ENCODE measurements at places on chromosomes 7 and 10.

DNA sequence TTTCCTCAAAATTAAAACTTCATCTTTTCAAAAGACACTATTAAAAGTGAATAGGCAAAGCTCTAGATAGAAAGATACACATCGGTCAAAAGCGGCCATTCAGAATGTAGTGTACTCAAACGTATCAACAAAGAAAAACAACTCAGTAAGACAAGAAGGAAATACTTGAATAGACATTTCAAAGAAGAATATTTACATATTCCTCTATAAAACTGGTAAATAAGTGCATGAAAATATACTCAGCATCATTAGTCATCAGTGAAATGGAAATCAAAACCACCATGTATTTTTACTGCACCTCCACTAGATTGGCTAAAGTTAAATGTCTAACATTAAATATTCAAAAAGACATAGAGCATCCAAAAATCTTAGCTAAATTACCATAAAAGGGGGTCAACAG lies 551.1 kb upstream of the SORCS1 start:
- DNase-seq = no peak

DNA sequence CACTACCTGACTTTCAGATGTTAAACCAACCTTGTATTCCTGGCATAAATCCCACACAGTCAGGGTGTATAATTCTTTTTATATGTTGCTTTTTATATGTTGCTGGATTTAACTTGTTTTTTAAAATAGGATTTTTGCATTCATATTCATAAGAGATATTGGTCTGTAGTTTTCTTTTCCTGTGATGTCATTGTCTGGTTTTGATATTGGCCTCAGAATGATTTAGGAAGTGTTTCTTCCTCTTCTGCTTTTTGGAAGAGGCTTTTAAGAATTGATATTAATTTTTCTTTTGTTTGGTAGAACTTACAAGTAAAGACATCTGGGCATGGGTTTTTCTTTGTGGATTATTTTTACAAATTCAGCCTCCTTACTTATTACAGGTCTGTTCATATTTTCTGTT lies 93.1 kb downstream of the CARD11 start:
- DNase-seq = no peak

- DNase-seq = no peak
These were observed 3.9 kb upstream of the BLVRA start for GRCh38 chr7:43754596-43754995.

DNA sequence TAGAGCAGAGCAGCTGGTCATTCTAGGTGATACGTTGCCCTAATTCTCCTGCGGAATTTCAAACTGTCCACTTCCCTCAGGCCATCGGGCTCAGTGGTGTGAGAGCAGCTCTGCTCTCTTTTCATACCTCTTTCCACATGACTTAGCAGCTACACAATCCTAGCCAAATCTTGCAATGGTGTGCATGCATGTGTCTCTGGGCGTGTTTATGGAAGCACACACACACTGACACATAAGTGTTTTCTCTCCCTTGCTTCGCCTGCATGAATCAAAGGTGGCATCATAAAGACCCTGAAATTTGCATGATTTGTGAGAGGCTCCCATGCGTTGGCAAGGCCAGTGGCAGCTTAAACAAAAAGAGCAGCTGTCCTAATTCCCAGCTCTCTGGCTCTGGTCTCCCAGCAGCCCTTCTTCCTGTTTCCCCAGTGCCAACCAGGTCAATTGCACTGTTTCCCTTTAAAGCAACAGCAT lies 1189.5 kb downstream of the GATA3 start:
- peak; percentile 29 for DNase-seq

DNA sequence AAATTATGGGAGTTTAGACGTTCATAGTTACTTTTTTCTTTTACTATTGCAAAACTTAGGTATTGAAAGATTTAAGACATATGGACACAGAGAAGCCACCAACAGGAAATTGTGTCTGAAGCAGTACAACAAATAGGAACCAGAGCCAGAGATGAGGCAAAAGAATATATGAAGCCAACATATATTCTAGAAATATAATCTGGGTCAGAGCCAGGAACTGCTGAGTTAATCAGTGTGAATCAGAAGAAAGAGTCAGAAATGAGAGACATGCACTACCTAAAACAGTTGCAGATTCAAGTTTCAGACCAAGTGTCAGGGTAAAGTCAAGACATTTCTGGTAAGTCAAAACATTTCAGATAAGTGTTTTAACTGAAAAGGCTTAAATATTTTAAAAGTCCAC lies 67.7 kb downstream of the DGKB start:
- DNase-seq = peak; percentile 11

All from astrocyte of the hippocampus (primary cell).